ENCODE measurements at places on chromosomes 16 and 17. TPM values are rescaled to one million over a fixed set of nuclear protein-coding genes. Genes with fewer than 3 reads are reported as not detected.

OR3A3 gene
- not detected for total RNA-seq

C16orf89 gene
- 19.4 TPM for total RNA-seq

DNAAF1 gene
- total RNA-seq = not detected

TBKBP1 gene
- 13.7 TPM for total RNA-seq

NPIPB6 gene
- 1.4 TPM for total RNA-seq

SOCS3 gene
- total RNA-seq = 15.1 TPM

CCL16 gene
- 0.27 TPM for total RNA-seq
